DMS153 (cell line): ENCODE measurements at places on chromosomes 16 and 17.

- DNase-seq, result no peak
These were observed 114.7 kb downstream of the IRX5 start for GRCh38 chr16:55045329-55045728.

DNA sequence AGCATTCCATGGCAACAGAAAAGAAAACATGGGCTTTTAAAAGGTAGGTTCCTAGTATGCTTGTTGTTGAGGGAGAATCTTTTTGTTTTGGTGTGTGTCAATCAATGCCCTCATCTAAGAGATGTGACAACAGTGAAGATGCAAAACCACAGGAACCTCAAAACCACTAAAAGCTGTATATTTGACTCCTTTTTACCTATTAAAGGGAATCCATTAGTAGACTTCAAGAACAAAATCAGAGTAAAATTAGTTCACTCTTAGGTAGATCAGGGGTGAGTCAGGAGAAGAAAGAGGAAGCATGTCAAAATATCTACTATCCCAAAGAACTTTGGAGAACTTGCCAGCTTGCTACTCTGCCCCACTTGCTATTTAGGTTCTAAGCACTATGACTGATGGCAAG lies 89.1 kb downstream of the CDK5R1 start:
- DNase-seq, result no peak

GRCh38 chr16:47565454-47565853 lies 104.3 kb downstream of the PHKB start:
- no peak for DNase-seq

DNA sequence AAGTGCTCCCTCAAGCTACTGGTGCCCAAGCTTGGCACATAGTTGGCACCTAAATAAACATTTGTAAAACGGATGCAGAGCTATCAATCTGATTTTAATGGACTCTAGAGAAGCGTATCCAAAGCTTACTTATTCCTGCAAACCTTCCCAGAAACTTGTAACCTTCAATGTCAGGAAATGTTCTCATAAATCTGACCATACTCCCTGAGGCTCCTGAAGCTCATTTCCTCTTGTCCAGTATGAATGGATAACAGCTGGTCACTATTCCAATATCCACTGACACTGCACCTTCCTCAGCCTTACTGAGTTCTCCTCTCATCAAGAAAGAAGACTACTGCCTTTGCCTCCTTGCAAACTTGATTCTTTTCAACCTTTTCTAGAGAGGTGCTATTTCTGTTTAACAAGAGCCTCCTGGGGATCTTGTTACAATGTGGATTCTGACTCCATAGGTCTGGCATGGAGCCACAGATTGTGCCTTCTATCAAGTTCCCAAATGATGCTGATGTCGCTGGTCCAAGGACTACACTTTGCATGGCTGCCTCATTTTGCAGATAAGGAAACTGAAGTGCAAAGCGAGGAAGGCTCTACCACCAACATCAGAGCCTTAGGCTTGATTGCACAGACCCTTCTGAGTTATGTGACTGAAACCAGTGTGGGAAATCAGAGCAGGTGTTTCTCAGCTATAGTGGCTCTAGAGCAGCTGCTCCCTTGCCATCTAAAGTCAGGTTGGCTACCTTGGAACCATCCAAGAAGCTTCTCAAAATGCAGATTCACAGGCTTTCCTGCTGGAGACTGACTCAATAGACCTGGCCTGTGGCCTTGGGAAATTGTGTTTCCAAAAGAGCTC lies 377.8 kb downstream of the SOX9 start:
- DNase-seq, result peak; percentile 16

DNA sequence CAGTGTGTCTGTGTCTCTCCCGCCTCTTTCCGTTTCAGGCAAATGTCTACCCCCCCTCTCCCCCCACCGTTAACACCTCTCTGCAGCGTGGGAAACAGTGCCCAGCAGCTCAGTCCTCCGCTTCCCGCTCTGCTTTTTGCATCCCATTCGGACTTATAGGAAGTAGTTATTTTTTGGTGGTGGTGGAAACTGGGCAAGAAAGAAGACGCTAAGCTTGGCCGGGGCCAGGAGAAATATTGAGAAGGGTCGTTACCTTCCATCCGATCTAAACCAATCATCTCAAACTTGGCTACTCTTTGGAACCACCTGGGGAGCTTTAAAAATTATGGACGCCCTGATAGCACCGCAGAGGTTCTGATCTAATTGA lies 499 bp upstream of the HLF start:
- DNase-seq, result no peak

- no peak for DNase-seq
These were observed 19.5 kb upstream of the CD300E start for GRCh38 chr17:74642995-74643394.

GRCh38 chr16:62216837-62217236 lies 180.6 kb upstream of the CDH8 start:
- no peak for DNase-seq
